ENCODE measurements at places on chromosomes 7 and 10. TPM values are rescaled to one million over a fixed set of nuclear protein-coding genes. Genes with fewer than 3 reads are reported as not detected.

SEC31B gene
- total RNA-seq, result 2.2 TPM

OPN4 gene
- not detected for total RNA-seq

DNA sequence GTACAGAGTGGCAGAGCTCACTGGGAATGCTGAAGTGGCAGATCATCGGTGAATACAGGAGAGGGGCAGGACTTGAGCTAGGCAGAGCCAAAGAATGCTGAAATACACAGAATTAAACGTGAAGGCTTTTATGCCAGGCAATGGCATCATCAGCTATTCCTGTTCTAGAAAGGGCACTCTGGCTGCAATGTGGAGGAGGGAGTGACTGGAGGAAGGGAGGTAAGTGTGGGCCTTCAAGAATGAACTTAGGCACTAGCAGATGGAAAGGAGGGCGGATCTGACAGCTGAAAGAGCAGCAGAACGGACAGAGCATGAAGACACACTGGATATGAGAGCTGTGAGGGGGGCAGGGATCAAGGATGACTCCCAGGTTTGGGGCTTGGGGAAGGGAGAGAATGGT, 12.0 kb upstream of the TM9SF3 start:
- no peak for DNase-seq

DNA sequence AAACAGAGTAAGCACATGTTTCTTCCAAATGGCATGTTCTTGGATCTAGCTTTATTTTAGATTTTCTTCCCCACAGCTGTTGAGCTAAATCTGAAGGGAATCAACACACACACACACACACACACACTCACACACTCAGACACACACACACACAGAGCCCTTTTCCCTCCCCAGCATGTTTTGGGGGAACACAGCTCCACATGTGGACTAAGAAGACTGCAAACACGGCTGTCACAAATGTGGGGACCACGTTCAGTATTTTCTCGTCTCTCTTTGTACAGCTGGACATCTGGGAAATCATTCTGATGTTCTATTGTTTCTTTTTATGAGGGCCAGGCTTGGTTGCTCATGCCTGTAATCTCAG, 116.3 kb downstream of the ABLIM1 start:
- DNase-seq, result no peak

DNA sequence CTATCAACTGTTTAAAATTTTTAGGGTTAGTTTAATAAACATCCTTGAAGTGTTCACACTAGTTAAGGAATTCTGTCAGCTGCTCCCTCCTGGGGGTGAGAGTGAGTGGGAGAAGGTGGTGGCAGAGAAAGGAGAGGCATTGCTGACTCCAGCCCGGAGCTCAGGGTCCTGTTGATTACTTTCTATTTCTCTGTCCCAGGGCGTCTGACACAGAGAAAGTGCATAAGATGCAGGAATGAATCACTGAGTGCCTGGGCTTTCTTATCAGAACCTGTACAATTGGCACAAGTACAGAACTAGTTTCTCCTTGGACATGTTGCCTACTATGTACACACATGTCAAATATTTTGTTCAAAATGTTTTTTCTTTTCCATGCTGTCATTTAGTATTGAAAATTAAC, 410.8 kb upstream of the COBL start:
- no peak for DNase-seq

BMPER gene
- 1.3 TPM for total RNA-seq

SYT15B gene
- 9.3 TPM for total RNA-seq

DNA sequence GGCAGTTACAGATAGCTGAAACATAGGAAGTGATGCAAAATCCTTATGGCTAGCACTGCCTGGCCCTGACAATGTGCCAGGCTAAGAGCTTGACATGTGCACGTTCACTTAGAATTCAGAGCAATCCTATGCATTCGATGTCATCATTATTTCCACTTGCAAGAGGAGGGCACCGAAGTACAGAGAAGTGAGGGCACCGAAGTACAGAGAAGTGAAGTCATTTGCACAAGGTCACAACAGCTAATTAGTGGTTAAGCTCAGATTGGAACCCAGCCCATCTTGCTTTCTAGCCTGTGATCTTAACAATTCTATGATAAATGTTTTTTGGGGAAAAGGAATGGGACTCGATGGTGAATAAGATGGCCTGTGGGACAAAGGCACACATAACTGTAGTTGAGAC, 73.4 kb downstream of the ARHGAP22 start:
- no peak for DNase-seq

GRCh38 chr7:33815336-33815735, 90.0 kb upstream of the BMPER start:
- DNase-seq, result no peak

GIMAP8 gene
- total RNA-seq, result not detected

- no peak for DNase-seq
These were observed 4.7 kb upstream of the H2AZ2 start for GRCh38 chr7:44852590-44852989.

GRCh38 chr10:95241533-95241932, 47.5 kb downstream of the ACSM6 start:
- no peak for DNase-seq

- no peak for DNase-seq
These were observed 300 bp downstream of the ARHGAP21 start for GRCh38 chr10:24723386-24723787.

DNA sequence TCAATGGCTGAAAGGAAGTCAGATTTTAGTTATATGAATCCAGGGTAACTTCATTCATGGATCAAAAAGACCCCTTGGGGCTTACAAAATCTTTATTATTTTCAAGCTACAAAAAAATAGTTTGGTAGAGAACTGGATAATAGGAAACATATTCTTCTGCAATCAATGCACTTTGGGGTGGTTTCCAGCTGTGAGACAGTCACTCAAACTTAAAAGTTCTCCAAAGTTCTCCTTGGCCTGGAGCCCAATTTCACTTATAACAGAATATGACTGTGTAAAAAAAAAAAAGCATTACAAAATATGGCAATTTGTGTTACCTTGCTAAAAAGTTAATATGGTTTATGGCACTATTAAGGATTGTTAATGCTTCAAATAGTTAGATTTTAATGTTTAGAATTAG, 255.5 kb downstream of the AGMO start:
- DNase-seq, result no peak

GPR15LG gene
- not detected for total RNA-seq

- no peak for DNase-seq
These were observed 718.9 kb downstream of the LRMDA start for GRCh38 chr10:76150139-76150875.

DNA sequence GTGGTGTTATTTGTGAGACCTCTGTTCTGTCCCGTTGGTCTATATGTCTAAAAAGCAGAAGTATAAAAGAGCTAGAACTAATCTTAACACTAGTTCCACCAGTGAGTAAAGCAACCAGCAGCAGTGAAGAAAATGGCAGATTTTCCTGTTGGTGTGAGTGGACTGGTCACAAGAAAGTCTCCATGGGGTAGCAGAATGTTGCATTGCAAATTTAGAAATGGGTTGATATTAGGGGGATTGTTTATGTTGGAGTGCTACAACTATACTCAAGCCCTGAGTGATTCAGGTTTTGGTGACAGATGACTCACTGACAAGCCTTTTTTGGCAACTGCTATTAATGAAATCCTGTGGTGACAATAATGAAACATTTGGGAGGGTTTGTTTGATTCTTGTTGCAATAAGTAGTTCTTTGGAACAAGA, 5.6 kb downstream of the AVL9 start:
- DNase-seq, result no peak

DNA sequence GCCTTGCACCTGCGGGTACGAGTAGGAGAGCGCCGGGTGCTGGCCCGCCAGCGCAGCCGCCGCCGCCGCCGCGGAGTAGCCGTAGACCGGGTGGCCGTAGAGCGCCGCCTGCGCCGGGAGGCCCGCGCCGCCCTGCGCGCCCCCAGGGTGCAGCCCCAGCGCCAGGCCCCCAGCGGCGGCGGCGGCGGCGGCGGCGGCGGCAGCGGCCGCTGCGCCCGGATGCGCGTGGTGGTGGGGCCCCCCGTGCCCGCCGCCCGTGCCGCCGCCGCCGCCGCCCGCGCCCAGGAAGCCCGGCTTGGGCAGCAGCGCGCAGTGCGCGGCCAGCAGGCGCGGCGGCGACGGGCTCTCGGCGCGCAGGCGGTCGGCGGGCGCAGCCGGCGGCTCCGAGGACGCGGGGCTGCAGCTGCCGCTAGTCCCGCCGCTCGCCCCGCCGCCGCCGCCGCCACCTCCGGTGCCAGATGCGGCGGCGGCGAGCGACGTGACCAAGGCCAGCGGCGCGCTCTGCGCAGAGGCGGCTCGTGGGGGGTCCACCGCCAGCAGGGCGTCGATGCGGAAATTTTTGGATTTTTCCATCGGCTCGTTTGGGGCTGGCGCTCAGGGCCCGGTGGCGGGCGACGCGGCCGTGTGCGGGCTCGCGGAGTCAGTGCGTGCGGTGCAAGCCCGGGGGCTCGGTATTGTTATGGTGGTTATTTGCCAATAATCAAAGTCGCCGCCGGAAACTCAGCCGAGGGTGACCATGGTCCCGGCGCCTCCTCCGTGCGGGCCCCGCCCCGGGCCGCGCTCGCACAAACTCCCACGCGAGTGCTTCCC, 480 bp downstream of the MNX1 start:
- no peak for DNase-seq

ADAM22 gene
- 0.06 TPM for total RNA-seq

PARD3 gene
- 54.0 TPM for total RNA-seq

GRCh38 chr10:127402596-127403409, 146.3 kb upstream of the NPS start:
- DNase-seq, result no peak

Measured in SJSA1 (cell line).